ENCODE measurements at places on chromosomes 6 and 20.
A peak's percentile ranks its signal among the peaks of the same experiment; 100 is the strongest.

- no peak for DNase-seq
Measured at GRCh38 chr6:29011276-29011734, 6.2 kb upstream of the ZNF311 start.

DNA sequence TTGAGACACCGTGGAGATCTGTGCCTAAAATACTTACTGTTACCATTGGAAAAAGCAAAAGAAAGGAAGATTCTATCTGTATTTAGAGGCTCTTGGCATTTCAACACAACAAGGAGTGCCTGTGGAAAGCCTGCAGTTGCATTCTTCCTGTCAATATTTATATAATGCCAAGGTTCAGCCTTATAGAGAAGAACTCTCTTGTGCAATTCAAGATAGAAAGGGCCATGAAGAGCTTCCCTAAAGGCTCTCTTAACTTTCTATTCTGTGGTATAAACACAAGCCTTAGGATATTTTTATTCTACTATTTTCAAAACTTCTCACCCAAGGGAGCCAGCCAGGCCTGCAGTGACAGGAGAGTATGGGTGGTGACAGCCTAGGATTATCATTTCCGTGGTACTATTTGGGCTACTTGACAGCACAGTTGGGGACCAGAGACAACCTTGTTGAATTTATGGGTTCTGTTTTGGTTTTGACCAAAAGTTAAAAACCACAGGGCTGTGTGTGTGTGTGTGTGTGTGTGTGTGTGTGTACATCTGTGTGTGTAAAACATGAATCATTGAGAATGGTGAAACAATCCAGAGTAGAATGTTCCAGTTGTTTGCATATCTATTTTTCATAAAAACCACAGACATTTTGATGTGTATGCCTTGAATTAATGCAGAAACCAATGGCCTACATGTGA lies 700.9 kb upstream of the SLC35B3 start:
- DNase-seq: no peak

DNA sequence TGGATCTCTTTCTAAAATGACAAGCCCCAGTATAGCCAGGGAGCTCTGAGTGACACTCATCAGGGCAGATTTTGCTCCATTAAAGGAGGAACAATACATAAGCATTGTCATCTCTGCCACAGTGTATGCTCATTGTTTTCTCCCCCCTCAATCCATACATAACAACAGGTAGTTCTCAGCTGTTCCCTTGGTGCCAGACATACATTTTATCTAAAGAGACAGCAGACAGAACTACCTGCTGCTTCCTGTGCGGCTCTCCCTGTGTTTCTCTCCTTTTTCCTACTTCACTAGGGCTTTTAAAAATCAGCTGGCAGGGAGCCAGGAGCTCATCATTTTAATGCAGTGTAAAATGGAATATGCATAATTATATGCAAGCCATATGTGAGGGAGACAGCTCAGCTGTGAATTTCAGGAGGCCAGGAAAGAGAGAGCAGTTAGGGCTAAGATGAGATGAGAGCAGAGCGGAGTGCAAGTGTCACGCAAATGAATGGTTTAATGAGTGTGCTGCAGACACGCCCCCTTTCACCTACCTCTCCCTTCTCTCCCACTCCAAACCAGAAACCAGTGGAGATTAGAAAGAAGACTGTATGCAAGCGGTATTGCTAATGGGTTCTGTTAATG lies 96.0 kb downstream of the SOBP start:
- no peak for DNase-seq

- peak; percentile 41 for DNase-seq
Measured at GRCh38 chr6:108113557-108114519, 39.3 kb upstream of the OSTM1 start.

- DNase-seq: no peak
Measured at GRCh38 chr20:35166242-35166830, 5.5 kb upstream of the PROCR start.

DNA sequence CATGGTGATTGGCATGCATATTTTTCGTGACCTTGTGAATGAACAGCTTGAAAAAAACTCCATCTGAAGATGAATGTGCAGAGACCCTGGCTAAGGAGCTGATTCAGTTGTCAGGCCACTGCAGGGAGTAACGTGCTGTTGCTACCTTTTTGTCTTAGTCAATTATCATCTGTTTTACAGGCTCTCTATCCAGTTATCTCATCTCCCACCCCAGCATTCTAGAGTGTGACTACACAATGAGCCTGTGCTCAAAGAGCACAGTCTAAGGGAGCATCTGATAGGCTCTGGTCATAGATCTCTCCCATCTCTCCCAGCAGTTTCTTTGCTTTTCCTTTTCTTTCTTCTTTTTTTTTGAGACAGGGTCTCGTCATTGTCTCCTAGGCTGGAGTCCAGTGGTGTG lies 45.5 kb downstream of the NDRG3 start:
- peak; percentile 27 for DNase-seq

DNA sequence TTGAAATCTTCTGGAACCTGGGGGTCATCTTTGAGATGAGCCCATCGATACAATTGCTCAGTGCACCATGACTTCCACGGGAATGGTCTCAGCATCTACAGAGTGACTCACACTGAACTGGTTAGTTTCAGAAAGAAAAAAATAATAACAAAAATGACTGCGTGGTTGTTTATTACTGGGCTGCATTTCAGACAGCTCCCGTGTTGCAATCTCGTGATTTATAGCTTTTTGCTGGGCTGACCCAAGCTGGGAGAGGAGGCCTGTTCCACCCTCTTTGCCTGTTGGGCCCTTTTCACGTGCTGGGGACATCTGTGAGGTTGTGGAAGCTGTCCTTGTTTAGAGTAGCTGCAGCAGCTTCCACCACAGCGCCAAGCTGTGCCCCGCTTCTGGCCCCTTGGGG lies 225.5 kb downstream of the BMP7 start:
- DNase-seq: no peak

DNA sequence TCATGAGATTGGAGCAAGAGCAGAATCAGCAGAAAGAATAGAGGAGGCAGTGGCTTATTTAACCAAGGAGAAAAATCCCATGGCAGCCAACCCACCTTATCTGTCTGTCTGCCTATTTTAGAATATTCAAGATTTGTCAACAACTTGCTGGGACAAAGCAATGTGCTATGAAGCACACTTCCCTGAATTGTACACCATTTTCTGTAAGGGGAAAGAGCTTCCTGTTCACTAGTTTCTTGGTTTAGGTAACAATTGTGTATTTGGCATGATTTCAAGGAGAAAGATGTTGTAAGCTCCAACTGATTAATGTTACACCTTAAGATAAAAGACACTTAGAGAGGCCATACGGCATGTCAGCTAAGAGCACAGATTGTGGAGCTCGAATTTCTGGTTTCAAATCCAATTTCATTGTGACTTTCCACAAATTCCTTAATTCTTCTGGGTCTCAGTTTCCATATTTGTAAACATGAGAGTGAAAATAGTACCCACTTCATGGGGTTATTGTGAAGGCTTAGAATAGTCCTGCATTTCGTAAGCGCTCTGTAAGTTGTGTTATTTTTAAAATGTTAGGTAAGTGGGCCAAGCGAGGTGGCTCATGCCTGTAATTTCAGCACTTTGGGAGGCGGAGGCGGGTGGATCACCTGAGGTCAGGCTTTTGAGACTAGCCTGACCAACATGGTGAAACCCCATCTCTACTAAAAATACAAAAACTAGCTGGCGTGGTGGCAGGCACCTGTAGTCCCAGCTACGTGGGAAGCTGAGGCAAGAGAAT lies 4.8 kb upstream of the MUC22 start:
- DNase-seq: no peak

DNA sequence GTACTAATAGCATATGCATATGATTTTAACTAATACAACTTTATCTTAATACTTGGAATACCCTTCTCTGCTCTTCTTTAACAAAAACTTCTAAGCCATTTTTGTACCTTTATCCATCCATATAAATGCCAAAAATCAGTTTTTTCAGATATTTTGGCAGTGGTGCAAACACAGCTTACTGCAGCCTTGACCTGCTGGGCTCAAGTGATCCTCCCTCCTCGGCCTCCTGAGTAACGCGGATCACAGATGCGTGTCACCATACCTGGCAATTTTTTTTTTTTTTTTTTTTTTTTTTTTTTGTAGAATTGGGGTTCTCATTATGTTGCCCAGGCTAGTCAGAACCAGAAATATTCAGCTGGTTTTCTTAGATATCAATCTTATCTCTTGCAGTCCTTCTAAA lies 54.1 kb upstream of the SMIM29 start:
- DNase-seq: no peak

All from HepG2 (cell line).